ENCODE measurements at places on chromosomes 2 and 18.

DNA sequence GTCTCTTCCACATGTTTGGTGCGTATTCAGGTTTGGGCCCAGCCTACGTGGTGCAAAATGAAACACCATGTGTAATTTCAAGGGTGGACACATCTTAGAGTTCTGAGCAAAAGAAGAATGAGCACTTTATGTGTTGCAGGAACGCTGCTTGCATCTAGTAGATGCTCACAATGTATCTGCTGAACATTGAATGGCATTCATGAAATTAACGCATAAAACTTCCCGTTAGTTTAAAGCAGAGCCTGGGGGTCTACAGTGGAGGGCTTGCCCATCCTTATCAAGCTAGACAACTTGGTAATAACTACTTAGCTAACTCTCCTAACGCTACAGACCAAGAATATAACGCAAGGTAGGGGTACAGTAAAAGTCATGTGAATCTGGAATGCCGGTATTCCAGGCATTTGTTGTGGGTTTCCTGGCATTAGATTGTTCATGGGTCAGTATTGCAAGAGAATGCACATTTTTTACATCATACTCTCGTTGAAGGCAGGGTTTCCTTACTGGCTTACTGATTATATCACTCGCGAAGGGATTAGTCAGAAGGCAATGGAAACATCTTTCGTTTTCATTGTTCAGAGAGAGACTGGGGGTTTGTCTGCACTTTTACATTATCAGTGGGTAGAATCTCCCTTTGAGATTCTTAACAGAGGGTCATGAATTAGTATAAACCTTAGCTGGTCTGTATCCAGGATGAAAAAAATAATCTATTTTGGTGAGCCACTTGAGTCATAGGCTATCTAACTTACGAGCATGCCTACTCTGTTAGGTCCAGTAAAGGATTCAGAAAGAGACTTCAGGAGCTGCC, 229.5 kb upstream of the EPAS1 start:
- DNase-seq, result no peak

DNA sequence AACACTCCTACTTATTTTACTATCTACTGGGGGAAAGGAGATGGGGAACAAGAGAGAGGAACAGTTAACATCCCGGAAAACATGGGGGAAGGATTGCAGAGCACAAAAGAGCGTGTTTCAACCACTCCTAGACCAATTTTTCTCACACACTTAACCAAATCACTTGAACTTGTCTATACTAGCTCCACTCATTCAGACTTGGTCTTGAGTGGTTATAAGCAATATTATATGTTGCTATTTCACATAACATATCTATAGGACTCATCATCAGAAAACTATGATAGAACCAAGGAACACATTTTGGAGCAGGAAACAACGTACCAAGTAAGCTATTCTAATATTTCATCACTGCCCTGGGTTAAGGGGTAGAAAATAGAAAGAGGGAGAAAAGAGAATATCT, 31.5 kb downstream of the SLC25A12 start:
- no peak for DNase-seq

- no peak for DNase-seq
These were observed 148.7 kb downstream of the ESCO1 start for GRCh38 chr18:21451851-21452250.

GRCh38 chr2:176637486-176638166, 368.4 kb downstream of the MTX2 start:
- no peak for DNase-seq

DNA sequence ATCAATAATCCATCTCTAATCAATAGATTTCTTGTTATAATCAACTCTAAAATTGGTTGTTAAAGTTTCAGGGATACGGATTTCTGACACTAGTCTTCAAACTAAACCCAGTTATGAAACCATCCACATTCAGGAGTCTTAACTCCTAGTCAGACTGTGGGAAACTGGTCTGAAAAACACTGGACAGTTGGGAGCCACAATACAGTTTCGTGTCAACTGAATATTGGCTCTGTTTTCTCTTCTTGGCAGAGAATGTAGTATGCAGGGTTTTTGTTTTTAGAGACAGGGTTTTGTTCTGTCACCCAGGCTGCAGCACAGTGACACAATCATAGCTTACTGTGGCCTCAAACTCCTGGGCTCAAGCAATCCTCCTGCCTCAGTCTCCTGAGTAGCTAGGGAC, 123.1 kb downstream of the RTTN start:
- DNase-seq, result no peak

DNA sequence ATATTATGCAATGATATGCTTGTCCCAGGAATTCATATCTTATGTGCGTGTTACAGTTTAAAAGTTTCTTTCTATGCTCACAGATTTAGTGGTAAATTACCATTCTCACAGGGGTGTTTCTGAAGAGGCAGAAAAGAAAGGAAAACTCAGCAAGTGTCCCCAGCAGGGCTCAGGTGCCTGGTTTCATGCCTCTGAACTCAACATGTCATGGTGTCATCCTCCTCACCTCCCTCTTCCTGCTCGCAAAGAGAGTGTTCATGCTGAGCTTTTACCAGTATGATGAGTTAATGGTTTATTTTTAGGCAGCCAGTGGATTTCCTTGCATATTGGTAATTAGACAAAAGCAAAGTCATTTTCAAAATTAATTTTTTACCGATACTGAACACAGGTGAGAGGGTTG, 492.9 kb upstream of the ZEB2 start:
- DNase-seq, result no peak

DNA sequence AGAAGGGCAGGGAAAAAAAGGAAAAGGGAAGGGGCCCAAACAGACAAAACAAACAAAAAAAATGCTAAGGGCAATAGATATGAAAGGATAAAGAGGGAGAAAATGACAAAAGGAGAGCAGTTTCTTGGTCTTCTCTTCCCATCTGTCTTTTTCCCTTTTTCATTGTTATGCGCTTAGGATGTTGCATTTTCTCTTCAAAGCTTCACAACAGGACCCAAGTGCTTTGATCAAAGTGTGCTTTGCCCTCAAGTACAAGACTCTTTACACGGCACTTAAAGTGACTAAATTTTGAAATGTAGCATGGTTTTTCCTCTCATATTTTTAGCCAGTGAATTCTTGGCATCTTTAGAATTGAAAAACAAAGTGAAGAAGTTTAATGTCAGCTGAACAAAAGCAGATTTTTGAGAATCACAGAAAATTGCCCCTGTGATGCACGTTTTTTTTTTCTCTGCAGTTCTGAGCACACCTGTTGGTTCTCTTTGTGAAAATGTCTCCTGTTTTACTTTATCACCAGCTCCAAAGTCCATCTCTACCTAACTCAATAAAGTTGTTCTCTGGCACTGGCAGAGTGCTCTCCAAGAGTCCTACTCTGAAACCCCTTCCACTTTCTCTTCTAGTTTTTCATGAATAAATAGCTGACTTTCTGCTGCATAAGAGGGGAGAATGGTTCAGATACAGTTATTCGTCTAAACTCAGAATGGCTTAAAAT, 126.6 kb downstream of the KCNH7 start:
- DNase-seq, result no peak
